ENCODE measurements at places on chromosomes 1 and 21.
A peak's percentile ranks its signal among the peaks of the same experiment; 100 is the strongest.

GRCh38 chr1:106975944-106976343, 80.5 kb upstream of the PRMT6 start:
- no peak for DNase-seq

DNA sequence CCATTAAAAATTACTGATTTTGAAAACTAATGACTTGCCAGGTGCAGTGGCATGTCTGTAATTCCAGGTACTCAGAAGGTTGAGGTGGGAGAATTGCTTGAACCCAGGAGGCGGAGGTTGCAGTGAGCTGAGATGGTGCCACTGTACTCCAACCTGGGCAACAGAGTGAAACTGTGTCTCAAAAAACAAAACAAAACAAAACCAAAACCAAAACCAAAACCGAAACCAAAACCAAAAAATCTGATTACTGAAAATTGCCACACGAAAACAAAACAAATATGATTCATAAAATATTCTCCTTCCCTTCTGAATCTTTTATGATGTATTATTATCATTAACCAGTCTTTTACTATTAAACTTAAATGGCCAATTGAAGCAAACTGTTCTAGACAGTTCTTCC, 74.1 kb downstream of the SERINC2 start:
- DNase-seq: no peak

- DNase-seq: peak; percentile 97
Measured at GRCh38 chr1:108830119-108831008, 26.5 kb downstream of the AKNAD1 start.

GRCh38 chr1:17719874-17720273, 35.3 kb upstream of the ACTL8 start:
- peak; percentile 38 for DNase-seq

GRCh38 chr1:237124856-237125462, 83.0 kb downstream of the RYR2 start:
- no peak for DNase-seq

- DNase-seq: no peak
Measured at GRCh38 chr21:44907966-44908895, 12.5 kb downstream of the ITGB2 start.

DNA sequence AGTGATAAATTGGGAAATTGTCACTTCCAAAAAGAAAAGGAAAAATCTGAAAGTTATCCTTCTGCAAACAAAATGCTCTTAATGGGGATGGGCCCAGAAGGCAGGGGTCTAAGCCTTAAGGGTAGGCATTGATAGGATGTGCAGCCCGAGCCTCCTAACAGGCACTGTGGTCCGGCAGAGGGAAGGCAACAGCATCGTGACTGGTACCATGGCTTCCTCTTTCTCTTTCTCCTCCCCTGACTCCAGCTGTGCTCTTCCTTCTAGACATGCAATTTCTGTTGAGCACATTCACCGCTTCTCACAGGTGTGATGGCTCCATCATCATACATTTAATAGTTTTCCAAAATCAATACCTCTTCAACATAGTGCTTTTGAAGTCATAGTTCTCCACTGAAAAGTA, 91.5 kb downstream of the SELENOF start:
- no peak for DNase-seq

GRCh38 chr1:1063261-1063944, 10.7 kb downstream of the RNF223 start:
- DNase-seq: no peak

- no peak for DNase-seq
Measured at GRCh38 chr1:2206813-2207487, 12.4 kb upstream of the FAAP20 start.

DNA sequence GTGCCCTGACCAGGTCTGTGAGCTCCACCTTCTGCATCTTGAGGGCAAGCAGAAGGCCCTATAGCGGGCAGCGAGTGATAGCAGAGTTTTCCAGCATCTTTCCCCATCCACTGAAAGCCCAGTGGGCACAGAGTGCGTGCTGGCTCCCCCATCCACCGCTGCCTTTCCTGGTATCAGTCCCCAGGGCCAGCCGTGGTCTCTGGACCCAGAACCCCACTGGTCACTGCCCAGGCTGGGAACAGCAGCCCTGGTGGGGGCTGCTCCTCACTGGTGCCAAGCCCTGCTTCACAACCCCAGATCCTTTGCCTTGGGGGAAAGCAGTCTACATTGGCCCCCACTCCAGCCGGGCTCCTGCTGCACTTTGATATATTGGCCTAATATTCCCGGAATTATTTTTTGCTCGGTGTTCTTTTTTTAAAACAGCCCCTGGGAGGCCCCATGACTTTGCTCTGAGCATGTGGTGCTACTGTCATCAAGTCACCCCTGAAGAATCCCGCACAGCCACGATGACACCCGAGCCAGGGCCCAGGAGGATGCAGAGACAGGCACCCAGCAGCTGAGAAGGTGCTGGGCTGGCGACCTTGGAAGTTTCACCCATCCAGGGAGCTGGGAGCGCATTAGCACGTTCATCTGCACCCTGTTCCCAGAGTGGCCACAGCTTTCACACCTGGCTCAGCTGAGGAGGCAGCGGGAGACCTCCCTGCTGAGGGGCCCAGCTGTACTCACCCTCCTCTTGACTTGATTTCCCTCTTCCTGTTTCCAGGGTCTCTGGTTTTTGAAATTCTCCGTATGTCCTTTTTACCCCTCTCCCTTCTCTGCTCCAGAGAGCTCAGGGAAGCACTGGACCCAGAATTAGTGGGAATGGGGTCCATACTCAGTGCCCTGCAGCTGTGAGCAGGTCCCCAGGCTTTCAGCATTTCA, 56.9 kb downstream of the KLHDC7A start:
- DNase-seq: no peak

GRCh38 chr1:159953536-159954515, at the start of gene SLAMF9:
TSS of gene SLAMF9 (minus strand) at chr1:159954237. CDS start at chr1:159954137, 100 bp downstream.
- DNase-seq: peak; percentile 10

GRCh38 chr1:42240966-42241755, 76.6 kb upstream of the GUCA2A start:
- DNase-seq: no peak

GRCh38 chr1:234881893-234882771, 246.5 kb downstream of the TOMM20 start:
- no peak for DNase-seq

DNA sequence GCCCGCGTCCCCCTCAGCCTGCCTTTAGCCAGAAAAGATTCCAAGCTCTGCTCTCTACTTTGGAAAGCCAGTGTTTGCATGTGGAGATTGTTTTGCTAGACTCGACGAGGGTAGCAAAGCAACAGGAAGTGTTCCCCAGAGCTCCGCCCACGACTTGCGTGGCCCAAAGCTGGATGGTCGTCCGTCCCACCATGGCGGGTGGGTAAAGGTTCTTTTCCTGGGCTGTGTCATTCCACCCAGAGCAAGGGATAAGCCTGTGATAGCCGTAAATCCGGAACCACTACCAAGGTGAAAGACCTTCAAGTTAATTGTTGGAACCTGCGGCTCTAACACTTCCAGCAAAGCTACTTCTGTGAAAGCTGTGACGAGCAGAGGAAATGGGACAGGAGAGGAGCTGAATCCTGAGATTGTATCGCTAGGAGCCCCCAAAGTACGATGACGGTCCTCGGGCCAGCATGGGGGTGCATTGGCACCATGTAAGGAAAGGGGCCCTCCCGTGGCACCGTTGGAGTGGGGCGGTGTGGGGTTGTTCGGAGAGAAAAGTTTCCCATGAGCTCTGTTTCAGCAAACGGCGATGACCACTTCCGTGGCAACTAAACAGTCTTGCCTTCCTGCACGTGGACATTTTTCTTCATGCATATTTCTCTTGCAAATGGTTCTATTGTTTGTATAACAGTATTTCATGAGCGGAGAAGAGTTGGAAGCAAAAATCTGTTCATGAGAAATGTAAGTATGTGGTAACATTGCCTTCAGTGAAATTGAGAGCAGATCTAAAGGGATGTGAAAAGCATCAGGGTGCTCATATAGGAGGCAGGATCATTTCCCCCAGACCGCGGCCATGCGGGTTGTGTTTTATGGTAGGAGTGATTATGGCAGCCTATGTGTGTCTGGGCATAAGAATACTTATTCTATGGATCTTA, 8.4 kb downstream of the MX2 start:
- no peak for DNase-seq

- DNase-seq: peak; percentile 75
Measured at GRCh38 chr1:78176448-78176847, 130.7 kb downstream of the GIPC2 start.

DNA sequence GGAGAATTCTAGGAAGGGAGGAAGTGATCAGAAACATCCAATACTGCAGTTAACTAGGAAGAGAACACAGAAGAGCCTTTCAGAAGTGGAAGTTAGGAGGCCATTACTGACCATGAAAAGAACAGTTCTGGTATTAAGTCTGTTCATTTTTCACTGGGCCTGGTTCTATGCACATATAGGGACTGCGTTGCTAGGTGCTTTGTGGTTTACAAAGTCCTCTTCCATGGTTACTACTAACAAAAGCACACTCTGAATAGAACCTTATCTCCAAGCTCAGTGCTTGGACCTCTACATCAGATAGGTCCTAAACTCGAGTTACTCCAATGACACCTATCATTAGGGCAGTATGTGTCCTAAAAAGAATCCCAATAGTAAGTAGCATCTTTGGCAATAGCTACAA, 75.4 kb downstream of the RPAP2 start:
- DNase-seq: no peak

- DNase-seq: peak; percentile 17
Measured at GRCh38 chr21:16563795-16564194, 834.0 kb downstream of the USP25 start.

- DNase-seq: no peak
Measured at GRCh38 chr1:103948526-103948925, 198.8 kb downstream of the AMY1C start.

GRCh38 chr1:230768903-230769570, 21.8 kb downstream of the CAPN9 start:
- peak; percentile 72 for DNase-seq

GRCh38 chr1:8222789-8223188, 95.1 kb upstream of the SLC45A1 start:
- DNase-seq: no peak

GRCh38 chr1:105533996-105534395, 1522.5 kb upstream of the PRMT6 start:
- DNase-seq: no peak

DNA sequence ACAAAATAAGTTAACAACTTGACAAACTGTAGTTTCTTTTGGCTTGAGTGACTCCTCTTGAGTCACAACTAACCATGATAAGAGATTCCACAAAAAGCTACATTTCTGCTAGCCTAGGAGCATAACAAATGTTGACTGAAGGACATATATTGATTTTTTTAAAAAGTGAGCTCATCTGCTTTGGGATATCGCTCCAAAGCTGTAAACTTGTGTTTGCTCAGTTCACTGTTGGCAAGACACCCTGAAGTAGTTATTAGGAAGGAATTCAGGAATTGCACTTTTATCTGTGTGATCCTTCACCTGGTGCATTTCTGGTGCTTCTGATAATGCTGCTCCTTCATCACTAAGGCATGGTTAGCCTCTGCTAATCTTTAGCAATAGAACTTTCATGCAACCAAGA, 23.7 kb downstream of the RWDD3 start:
- no peak for DNase-seq

GRCh38 chr1:33338440-33339211, 17.7 kb upstream of the A3GALT2 start:
- peak; percentile 61 for DNase-seq

DNA sequence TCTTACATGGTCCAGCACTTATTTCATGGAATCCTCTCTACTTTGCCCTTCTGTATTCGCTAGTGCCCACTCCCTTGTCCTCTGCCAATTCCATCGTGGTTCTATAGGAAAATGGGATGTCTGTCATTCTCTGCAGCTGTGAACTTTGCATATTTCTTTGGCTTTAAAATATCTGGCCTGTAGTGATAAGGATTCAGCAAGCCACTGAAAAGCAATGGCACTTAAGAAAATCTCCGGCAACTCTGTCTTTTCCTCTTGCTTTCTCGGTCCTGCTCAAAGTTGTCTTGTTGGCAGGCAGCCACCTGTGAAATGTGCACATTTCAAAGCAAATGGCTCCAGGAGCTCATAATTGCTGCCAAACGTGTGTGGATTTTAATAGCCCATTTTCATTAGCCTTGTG, 91.8 kb downstream of the CHD1L start:
- no peak for DNase-seq

DNA sequence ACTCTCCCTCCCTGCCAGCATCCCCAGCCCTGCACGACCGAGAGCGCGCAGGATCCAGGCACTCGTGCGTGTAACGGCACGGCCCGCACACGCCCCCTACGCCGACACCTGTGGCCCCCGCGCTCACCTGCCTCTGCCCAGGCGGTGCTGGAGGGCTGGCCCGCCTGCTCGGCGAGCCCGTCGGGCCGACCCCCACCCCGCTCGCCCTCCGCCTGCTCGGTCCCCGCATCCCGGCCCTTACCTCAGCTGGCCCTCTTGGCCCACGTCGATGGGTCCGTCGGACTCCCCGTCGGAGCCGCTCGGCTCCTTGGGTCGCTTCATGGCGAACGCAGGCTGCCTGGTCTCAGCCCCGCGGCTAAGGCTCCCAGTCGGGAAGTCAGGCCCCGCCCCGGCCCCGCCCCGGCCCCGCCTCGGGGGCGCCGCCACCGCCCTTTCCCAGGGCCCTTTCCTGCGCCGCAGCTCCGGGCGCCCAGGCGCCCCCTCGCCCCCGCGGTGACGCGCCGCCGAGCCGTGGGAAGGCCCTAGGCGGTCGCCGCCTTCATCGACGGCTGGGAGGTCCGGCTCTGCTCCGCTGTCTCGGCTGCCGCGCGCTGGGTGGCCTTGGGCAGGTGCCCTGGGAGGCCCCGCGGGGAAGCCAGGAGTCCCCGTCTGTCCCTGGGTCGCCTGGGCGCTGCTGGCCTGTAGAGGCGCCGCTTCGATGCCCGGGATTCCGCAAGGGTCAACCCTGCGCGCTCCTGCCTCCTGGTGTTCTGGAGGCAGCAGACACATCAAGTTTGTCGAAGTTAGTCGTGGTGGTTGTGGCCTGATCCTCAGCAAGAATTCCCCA, at the start of gene HEYL:
Gene HEYL, minus strand, starts transcription at position 339 of the 826 bp plus-strand sequence. Its CDS starts 18 bp downstream, at position 321.
- no peak for DNase-seq

- DNase-seq: no peak
Measured at GRCh38 chr21:44955141-44955797, 15.4 kb downstream of the SLX9 start.

- DNase-seq: no peak
Measured at GRCh38 chr1:230730977-230731376, 16.2 kb upstream of the CAPN9 start.

GRCh38 chr21:39350094-39351005, 1.5 kb upstream of the HMGN1 start:
- no peak for DNase-seq

- no peak for DNase-seq
Measured at GRCh38 chr1:95916616-95917015, 682.6 kb downstream of the RWDD3 start.

GRCh38 chr1:210757677-210758076, 376.3 kb downstream of the KCNH1 start:
- no peak for DNase-seq

GRCh38 chr21:46570631-46571030, 34.3 kb downstream of the S100B start:
- no peak for DNase-seq

GRCh38 chr1:169326956-169327268, 40.7 kb downstream of the NME7 start:
- DNase-seq: peak; percentile 9

GRCh38 chr1:21289127-21289526, 1.1 kb downstream of the ECE1 start:
- DNase-seq: no peak

DNA sequence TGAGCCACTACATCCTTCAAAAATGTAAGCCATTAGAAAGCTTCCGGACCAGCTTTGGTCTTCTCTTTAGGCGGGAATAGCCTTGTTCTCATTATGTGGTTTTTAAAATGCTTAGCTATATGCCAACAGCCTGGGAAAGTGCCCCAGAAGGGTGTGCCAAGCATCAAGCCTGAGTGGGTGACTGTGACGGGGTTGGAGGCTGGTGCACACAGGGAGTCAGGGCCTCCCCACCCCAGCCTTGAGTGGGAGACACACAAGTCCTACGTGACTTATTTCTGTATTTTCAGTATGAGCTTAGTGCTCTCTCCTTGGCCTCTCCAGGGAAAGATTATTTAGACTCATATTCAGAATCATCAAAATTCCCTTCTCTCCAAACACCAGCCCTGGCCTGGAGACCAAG, 9.8 kb downstream of the UBASH3A start:
- DNase-seq: no peak

All from HFFc6 (cell line).